SW 1271 (cell line): ENCODE measurements at places on chromosomes 16 and 17.

GRCh38 chr17:45873728-45874127 is 20.6 kb upstream of the MAPT start:
- DNase-seq: no peak

DNA sequence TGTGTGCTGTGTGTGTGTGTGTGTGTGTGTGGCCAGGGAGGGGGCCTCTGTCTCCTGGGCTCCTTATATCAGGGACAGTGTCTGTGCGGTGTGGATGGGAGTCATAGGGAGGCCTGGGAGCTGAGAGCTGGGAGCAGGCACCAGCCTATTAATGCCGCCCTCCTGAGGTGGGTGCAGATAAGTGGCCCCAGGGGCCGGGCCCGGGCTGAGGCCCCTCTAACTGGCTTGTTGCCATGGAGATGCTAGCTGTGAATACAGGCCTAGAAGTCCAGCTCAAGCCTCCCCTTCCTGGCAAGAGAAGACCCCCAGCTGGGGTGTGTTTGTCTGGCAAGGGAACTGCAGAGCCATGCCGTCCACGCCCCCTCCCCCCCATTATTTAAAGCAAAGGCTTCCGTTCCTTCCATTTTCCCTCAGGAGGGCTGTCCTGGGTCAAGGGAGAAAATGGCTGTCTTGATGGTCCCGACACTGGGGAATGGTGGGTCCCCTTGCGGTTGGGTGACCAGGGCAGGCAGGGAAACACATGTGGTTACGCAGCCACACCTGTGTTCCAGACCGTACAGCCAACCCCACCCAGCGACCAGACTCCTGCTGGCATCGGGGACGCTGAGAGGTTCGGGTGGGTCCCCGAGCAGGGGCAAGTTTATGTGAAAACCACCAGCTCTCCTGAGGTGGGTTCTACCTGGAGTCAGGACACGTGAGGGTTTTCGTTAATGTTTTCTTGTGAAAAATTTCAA is 141.1 kb downstream of the MRM1 start:
- no peak for DNase-seq

DNA sequence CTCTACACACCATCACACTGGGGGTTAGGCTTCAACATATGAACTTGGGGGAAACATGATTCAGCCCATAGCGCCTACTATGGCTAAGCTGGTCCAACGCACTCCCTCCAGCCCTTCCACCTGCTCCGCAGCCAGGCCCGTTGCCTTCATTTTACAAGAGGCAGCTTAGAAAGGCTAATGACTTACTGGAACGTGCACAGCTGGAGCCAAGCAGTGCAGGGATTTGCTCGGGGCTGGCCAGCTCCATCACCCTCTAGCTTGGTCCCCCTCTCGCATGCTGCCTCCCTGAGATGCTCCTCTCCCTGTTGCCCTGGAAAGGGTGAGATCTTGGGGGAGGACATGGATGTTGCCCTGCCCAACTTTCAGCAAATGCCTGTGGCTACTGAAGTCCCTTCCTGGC is 2.8 kb upstream of the CACNG1 start:
- no peak for DNase-seq

GRCh38 chr16:3490911-3491629 is 4.2 kb downstream of the C16orf90 start:
- no peak for DNase-seq

DNA sequence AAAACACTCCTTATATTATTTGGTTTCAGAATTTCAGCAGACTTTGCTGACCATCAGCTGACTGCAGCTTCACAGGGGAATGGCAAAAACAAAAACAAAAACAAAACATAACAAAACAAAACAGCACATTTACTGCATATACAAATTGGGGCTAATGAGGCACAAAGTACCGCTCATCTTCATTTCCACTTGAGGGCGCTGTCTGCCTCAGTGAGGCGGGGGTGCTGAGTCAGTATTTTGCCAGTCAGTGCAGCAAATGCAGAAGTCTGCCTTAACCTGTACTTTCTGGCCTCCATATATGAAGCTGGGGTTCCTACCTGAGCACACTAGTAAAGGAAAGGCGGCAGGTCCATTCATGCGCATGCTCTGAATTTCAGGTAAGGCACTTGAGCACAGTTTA is 13.5 kb upstream of the DYNLRB2 start:
- peak; percentile 28 for DNase-seq

DNA sequence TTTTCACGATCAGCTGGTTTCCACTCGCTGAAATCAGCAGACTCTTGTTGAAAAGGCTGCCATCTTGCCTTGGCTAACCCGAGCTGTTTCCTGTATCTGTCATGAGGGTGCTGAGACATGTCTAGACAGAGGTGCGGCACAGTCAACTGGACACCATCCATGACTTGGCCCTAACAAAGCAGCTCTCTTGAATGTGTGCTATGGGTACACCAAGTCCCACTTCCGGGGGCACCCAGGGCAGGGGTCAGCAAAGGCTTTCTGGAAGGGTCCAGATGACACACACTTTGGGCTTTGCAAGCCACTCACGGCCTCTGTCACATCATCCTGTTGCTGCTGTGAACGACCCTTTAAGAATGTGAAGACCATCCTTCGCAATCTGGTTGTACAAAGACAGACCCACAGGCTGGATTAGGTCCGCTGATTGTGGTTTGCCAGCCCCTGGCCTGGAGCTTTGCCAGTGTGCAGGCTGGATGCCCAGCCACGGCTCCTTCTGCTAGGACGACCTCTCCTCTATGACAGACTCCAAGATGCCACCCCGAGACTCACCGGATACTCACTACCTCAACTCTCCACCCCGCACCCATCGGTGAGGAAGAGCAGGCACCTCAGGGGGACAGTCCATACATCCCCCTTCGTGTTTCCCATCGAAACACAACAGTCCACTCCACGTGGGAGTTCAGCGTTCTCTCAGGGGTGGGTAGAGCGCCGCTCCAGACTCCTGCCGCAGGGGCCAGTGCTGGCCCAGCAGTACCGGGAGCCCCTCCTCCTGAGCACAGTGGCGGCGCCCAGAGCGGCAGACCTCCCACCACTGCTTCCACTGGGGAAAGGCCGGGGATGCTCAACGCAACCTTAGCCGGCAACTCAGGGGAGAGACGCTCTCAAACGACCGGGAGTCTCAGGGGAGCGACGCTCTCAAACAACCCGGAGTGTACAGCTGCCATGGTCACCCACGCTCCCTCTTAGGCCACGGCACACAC is 123.5 kb downstream of the ANKRD11 start:
- no peak for DNase-seq

DNA sequence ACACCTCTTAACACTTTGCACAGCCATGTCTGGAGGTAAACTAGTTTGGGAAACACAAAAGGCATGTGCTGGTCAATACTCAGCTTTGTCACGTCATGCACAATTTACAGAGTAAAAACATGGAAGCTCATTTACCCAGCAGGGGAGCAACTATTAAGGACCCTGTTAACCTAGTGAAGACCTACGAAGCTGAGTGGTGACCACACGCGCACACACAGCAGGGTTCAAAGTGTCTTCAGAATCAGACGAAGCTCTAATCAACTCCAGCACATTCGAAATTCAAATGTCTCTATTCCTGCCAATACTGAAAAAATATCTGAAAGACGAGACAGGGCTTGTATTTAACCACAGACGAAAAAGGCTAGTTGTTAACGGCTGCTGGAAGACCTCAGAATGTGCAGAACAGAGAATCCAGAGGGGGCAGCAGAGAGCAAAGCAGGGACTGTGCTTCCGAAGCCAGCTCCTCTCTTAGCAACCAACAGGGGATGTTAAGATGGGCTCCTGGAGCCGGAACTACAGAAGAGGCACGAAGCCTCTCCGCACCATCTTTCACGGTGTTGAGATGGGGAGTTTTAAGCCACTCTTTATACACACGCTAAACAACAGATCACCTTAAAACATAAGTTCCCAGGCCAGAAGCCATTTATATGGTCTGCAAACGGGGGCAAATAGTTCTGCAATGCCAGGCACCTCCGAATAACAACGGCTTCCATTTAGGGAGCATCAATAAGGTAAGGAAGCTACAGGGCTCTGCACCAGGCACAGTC is 45.7 kb downstream of the CMTM4 start:
- peak; percentile 23 for DNase-seq

- no peak for DNase-seq
Observed at GRCh38 chr16:27538528-27538927, 11.2 kb downstream of the GTF3C1 start.

DNA sequence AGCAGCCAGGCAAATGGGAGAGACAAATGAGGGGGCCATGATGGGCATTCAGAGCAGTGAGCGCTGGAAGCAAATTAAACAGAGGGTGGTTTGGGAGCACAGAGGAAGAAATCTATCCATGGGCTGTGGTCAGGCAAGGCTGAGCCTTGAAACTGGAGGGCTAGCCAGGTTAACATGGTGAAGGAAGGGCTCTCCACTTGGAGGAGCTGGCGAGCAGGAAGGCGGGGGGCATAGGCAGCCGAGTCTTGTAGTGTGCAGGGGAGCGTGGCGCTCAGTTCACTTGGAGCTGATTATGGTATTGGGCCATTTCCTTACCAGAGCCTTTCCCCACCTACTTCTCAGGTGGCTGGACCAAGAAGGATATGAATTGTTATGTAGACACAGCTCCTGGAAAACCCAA is 189.7 kb downstream of the SNX29 start:
- no peak for DNase-seq

GRCh38 chr16:1545044-1546040 is 11.9 kb downstream of the TMEM204 start:
- no peak for DNase-seq

DNA sequence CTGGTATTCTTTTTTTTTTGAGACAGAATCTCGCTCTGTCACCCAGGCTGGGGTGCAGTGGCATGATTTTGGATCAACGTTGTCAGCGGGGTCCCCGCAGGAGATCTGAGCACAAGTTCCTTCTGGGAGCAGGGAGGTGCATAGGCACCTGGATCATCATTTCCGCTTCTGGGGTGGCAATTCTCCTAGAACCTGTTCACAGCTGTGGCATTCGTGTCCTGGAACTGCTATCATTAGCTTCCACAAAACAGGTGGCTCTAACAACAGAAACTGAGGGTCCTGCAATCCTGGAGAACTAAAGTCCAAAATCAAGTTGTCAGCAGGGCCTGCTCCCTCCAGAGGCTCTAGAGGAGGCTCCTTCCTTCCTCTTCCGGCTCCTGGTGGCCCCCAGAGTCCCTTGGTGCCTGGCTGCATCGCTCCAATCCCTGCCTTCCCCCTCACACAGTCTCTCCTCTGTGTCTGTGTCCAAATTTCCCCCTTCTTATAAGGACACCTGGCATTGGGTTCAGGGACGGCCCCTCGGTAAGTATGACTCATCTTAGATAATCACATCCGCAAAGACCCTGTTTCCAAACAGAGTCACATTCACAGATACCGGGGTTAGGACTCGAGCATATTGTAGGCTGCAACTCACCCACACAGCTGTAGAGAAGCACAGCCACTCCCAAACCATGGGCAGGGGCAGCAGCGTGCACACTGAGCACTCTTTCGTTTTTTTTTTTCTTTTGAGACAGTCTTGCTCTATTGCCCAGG is 43.5 kb upstream of the KLHDC4 start:
- DNase-seq: no peak

GRCh38 chr16:84782846-84783245 is 36.9 kb upstream of the CRISPLD2 start:
- DNase-seq: no peak

GRCh38 chr16:69094501-69094900 is 11.0 kb upstream of the HAS3 start:
- DNase-seq: no peak

DNA sequence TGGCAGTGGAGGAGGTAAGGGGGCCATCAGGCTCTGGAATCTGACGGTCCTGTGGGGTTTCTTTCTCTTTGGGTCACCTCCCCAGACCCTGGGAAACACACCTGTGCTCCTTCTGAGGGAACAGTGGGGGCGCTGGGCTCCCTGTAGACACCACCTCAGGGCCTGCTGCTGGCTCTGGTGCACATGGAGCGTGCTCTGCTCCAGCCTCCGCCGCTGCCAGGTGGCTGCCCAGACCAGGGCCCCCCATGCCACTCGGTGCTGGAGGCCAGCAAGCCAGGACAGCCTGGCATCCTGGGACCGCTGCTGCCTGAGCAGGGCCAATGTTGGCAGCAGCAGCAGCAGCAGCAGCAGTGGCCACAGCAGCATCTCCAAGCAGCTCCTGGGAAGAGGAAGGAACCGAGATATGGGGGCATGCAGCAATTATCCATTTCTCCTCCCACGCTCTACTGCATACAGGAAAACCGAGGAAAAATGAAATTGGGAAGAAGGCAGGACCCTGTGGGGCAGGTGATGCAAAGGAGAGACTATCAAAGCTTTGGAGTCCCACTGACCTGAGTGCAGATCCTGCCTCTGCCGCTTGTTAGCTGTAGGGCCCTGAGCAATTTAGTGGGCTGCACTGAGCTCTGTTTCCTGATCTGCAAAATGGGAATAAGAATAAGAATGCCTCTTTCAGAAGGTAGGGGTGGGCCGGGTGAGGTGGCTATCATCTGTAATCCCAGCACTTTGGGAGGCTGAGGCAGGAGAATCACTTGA is 902 bp downstream of the GHDC start:
- DNase-seq: no peak

- no peak for DNase-seq
Observed at GRCh38 chr16:878072-878784, 77.7 kb upstream of the GNG13 start.

- no peak for DNase-seq
Observed at GRCh38 chr17:43169561-43170139, 1.4 kb upstream of the NBR1 start.

DNA sequence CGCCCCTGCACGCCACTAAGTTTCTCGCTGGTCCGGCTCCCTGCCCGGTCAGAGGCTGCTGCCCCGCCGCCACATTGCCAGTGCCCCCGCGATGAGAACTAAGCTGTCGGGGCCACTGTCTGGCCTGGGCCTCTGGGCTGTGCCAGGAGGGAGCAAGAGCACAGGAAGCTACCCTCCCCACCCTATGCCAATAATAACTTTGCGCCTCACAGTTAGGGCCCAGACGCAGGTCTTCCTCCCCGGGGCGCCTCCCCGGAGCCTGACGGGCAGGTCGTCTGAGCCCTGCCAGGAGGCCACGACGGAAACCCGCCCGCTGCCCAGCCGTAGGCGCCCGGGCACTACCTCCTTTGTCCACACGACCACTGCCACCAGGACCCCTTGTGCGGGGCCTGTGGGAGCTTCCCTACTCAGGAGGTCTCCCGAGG is 1.5 kb downstream of the ZFPM1 start:
- no peak for DNase-seq

DNA sequence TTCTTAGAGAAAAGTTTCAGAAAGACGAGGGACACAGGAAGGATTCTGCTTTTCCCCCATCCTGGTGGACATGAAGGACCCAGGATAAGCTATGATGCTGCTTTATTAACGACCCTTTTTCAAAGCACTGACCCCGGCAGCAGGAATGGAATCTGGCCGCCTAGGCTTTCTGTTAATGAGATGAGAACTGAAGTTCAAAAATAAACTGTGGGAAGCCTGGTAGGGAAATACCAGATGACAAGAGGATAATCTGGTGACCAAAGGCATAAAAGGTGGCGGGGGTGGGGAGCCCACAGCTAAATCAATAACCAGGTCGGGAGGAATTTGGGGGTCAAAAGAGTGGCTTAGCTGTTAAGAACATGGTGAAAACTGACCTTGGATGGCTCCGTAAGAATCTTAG is 171.0 kb downstream of the XYLT1 start:
- DNase-seq: no peak

DNA sequence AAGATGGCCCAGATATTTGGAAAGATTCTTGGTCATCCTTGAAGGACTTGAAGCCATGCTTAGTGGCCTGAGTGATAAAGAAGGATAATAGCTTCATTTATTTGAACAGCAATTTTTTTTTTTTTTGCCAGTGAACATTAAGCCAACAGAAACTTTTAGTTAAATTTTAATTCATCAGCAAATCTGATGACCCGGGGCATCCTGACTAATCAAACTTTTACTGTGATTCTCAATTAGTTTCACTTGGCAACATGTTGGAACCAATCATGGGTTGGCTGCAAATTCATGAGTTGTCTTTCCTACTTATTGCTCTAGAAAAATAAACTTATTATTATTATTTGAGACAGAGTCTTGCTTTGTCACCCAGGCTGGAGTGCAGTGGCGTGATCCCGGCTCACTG is 74.4 kb downstream of the SHISA9 start:
- DNase-seq: no peak
